Stimulated activated CD8-positive, alpha-beta memory T cell treated with anti-CD3 and anti-CD28 coated beads, Interleukin-15, amount 100 ng/mL, for 4 hours (primary cell): ENCODE measurements at places on chromosomes 5 and 9.

DNA sequence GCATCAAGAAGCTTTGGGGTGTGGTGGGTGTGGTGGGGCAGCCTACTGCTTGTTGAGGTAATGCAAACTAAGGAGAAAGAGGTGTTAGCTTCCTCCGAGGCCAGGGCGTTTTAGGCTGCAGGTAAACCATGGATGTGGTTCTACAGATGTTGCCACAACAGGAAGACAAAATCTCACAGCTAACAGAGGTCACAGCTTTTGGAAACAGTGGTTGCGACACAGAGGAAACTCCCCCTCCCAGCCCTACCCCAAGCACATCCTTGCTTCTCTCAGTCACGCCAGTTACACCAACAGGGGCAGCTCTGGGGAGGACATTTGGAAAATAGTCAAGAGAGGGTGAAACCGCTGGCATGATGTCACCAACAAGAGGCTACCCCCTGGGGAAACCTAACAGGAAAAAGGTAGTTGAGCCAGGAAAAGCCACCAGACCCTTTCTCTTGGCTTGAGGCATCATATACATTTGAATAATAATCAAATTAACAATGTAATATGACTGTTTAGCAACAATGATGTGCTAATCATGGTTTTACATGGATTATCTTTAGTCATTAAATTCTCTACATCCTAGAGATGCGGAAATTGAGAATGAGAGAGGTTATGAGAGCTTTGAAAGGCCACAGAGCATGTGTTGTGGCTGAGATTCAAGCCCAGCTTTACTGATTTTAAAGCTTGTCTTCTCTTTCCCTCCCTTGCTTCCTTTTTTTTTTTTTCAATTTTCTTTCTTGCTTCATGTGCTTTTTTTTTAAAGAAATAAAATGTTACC, 82.2 kb upstream of the IL12B start:
- peak; percentile 31 for DNase-seq

DNA sequence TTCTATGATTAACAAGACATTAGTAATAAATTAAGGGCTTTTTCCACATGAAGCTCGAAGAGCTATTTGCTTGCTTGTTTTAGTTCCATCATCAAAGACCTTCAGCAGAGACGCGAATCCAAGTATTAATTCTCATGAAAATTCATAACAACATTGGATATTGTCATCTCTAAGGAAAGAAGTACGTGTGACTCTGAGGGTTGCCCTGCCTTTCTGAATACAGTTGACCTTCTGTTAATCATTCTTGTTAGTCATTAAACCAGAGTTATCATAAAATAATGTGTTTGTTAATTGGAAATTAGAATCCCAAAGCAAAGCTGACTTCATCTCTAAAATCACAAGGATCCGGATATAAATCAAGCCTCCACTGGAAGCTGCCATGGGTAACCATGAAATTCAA, 222.5 kb downstream of the ZNF608 start:
- DNase-seq = no peak

- DNase-seq = no peak
Observed at GRCh38 chr5:113053511-113053995, 77.0 kb downstream of the DCP2 start.

DNA sequence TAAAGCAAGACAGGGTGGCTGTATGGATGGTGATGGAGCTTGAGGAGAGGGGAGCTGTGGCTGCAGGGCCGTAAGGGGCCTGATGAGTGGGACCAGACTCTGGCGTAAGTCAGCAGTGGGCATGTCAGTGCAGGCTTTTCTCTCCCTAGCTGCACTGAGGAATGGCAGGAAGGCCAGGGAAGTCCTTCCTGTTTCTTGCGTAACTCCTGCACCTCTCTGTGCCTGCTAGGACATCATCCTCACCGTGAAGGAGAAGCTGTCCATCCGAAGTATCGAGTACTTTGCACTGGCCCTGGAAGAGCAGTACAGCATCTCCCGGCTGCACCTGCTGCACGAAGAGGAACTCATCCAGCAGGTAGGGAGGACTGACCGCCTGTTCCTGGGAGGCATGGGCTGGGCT, 24.1 kb upstream of the TRMT10B start:
- DNase-seq = no peak

DNA sequence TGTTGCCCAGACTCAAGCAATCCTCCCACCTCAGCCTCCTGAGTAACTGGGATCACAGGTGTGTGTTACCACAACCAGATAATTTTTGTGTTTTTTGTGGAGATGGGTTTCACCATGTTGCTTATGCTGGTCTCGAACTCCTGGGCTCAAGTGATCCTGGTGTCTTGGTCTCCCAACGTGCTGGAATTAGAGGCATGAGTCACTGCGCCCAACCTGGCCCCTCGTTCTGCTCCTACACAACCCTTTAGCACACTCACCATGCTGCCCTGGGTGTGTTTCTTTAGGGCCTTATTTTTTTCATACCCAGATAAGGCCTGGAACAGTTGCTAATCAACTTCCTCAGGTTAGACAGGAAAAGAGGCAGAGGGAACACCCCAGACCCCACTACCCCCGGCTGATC, 2.6 kb downstream of the PDZD2 start:
- no peak for DNase-seq

DNA sequence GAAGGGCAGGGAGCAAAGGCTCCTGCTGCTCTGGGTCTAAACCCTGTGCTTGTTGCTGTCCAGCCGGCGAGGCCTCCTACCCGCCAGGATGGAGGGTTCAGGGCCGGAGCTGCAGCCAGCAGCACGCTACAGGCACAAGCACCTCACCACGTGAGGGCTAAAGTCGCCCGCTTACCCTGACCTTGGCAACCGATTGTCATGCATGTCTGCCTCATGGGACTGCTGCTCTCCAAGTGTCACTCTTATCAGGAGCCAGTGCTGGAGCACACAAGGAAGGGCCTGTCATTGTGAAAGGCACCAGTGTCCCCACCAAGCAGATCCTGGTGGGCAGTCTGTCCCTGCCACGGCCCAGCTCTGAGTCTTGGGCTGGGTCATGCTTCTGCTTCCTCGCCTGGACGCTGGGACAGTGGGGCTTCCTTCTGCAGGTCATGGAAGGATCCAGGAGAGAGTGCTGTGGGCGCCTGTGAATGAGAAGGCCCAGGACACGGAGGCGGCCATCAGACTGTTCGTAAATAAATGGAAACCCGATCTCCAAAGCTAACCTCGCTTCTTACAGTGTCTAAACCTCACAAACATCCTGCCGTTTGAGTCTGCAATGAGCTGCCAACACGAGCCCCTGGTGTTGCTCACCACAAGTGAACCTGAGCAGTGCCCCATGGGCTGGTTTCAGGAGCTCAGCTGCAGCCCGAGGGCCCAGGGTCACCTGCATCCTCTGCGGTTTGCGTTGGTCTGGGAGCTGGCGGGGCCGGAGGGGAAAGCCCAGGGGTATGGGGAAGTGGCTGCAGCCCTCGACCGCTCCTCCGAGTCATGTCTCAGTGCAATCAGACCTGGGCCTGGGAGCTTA, 58.2 kb upstream of the RXRA start:
- no peak for DNase-seq

DNA sequence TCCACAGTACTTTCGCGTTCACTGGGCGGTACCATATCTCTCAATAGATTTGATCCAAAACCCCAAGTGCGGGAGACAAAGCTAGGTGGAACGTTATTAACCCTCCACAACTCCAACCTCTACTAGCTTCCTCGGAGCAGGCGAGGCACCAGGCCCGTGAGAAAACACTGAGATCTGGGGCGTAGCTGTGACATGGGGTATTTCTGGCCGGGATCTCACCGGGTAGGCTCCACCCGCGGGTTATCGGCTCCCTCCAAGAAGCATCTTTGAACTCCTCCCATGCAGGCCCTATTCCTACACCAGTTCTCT, 350 bp upstream of the SLC25A46 start:
- no peak for DNase-seq

GRCh38 chr9:76330034-76330433, 64.2 kb downstream of the RFK start:
- no peak for DNase-seq

DNA sequence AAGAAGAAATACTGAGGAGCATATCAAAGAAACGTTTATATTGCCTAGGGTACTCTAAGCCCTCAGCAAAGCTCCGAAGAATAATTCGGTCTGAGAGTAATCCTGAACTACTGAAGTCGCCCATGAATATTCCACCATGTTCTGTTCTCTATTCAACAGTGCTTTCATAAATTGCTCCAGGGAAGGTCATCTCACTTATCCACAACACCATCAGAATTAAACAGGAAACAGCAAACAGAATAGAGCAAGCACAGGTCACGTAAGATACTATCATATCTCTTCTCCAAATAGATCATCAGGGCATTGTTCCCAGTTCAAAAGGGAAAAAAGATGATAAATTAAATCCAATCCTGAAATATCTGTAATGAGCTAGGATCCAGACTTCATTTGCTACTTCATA, 325.6 kb downstream of the DEPDC1B start:
- no peak for DNase-seq
